ENCODE measurements at places on chromosomes 12 and 14.

GRCh38 chr12:119914666-119915065, 37.5 kb upstream of the CIT start:
- no peak for DNase-seq

DNA sequence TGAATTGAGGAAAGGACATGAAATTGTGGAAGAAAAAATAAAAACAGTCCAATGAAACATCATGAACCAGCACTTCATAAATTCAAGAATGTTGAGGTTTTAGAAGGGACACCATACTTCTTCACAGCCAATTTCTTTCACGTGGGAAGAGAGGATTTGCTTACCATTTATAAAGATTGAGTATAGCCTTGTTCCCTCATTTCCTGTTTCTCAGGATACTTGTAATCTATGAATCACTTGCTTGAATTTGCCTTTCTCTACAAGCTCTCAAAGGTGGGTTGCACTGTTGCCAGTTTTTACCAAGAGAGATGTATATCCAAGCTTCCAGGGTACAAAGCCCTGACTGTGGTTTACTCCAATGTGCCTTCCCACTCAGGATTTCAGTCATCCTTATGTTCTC, 116.1 kb downstream of the DUSP6 start:
- DNase-seq, result no peak

DNA sequence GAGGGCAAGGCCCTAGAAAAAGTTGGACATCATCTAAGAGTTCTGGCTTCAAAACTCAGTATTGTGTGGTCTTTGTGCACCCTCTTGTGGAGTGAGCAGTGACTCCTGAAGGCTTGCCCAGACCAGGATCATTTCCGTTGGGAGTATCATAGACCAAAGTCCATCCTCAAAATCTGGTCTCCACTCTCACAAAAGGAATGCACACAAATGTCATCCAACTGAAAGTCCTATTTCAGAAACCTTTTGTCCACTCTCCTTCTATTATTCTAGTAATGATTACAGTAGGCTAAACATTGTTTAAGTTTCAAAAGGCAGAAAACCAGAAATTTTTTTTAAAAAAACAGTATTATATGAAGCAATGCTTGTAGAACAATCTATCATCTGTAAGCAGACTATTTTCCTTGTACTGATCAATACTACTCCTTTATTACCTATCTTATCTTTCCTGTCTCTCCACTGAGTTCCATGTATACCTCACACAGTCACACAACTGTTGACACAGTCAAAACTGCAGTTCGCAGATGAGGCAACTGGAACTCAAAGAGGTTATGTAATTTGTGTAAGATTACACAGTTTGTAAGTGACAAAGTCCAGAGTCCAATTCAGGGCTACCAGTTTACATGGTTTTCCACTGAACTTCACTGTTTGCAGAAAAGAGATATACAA, 41.4 kb downstream of the COX16 start:
- DNase-seq, result no peak

GRCh38 chr14:69657950-69658355, 46.6 kb downstream of the SUSD6 start:
- DNase-seq, result no peak

GRCh38 chr12:4829161-4829792, 80.4 kb upstream of the KCNA1 start:
- no peak for DNase-seq

GRCh38 chr14:55129086-55129427, at the start of gene LGALS3:
TSS of gene LGALS3 (plus strand) at chr14:55129252. CDS start at chr14:55137374, 8,122 bp downstream.
- no peak for DNase-seq

DNA sequence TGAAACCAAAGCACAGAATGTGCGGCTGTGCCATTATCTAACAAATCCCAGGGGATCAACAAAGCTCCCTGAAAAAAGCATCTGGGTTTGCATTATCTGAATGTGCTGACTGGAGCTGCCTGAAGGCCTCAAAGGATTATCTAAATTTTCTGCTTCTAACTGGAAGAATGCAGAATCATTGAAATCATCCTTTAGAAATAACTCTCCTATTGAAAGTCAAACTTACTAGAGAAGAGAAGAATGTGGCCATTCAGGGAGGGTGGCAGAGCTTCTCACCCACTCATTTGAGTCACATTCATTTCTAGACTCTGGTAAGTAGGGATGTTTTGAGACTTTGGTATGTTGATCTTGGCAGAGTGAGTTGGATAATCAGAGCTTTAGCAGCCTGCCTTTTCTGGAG, 220.6 kb upstream of the RGS6 start:
- DNase-seq, result no peak
